ENCODE measurements at places on chromosomes 5 and 9.

DNA sequence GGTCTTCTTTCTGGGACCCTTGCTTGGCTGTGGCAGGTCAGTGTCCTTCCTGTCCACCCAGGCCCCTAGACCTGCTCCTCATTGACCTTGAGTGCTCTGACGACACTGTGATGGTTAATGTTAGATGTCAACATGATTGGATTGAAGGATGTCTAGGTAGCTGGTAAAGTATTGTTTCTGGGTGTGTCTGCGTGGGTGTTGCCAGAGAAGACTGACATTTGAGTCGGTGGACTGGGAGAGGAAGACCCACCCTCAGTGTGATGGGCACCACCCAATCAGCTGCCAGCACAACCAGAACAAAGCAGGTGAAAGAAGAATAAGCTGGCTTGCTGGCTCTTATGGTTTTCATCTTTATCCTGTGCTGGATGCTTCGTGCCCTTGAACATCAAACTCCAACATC, 74.5 kb downstream of the CFAP90 start:
- DNase-seq, result no peak

- no peak for DNase-seq
Observed at GRCh38 chr9:88179062-88179521, 40.8 kb upstream of the SPATA31C2 start.

GRCh38 chr5:68562308-68562707, 346.8 kb downstream of the PIK3R1 start:
- DNase-seq, result no peak

DNA sequence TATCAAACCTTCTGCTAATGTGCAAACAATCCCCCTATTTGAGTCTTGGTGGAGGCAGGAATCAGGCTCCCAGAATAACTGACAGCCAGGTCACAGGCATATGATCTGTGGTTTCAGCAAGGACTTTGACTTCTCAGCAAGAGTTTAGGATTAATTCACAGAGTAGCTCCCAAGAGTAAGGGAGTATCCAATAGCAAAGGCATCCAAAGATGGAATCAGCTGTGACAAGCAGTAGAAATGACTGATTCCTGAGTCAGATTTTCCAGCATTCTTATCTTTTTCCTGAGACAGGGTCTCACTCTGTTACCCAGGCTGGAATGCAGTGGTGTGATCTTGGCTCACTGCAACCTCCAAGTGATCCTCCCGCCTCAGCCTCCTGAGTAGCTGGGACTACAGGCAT, 108.3 kb downstream of the EPB41L4A start:
- no peak for DNase-seq

GRCh38 chr9:128337936-128338335, 2.4 kb upstream of the SLC27A4 start:
- no peak for DNase-seq

DNA sequence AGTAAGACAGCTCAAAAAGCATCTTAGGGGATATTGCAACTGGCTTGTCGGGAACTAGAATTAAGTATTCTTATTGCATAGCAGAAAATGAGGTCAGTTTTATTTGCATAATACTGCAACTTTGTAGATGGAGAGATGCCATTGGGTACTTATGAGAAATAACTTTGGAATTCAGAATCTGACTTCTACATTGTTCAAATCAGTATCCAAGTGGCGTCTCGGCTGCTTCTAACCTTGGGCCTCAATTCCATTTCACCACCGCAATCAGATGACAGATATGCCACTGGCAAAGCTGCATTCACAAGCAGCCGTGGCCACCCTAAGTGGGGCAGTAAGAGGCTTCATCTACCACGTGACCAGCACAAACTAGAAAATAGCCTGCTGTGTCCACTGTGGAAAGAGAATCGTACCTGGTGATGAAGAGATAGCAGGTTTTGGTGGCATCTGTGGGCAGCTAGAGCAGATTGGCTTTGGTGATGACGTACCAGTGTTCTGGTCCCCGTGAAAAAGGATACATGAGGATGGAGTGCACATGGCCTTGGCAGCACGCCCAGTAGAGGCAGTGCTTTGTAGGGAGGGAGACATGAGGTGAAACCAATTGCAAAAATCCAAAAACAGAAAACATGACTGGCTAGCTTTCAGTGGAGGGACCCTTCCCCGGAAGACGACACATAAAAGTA, 116.6 kb downstream of the KLHL3 start:
- no peak for DNase-seq

- no peak for DNase-seq
Observed at GRCh38 chr5:146165460-146165859, 17.0 kb downstream of the LARS1 start.

GRCh38 chr9:14846871-14847311, 63.3 kb downstream of the FREM1 start:
- peak; percentile 31 for DNase-seq

GRCh38 chr9:16877256-16877655, 6.8 kb upstream of the BNC2 start:
- no peak for DNase-seq

DNA sequence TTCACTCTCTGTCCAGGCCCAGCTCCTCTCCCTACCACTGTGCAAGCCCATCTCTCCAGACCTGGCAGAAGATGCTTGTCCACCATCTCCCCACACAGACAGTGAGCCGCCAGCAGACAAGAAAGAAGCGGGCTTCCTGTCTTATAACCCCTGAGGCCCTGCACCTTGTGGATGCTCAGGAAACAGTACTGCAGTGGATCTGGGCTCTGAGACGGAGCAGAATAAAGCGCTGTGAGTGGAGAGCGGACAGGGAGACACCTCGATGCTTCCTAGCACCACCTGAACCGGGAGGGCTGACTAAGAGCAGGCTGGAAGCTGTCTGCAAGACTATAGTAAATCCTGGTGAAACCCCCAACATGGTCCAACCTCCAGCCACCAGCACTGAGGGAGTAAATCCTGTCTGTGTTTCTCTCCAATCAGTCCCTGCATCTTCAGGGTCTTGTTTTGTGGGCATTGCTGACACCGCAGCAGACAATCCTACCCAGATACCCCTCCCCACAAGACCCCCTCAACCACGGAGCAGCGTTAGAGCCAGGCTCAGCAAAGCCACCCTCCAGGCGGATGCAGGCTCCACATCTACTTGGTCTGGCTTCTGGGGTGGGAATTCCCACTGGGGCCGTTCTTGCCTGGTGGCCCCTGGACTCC, 18.7 kb downstream of the ORM2 start:
- no peak for DNase-seq

DNA sequence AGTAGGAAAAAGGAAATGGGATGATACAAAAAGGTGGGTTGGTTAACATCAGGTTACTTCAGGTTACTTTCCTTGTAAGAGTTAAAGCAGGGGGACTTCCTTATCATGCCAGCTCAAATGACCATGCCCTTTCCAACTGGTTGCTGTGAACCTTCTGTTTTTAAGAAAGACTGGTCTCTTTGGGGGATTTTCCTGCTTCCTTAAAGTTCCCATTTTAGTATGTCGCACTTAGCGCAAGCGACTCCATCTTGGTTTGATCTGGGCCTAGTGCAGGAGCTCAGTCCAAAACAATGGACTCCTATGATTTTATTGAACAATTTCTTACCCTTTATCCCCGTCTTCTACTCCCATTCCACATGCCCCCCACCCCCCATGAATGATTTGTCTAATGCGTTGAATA, 169.8 kb downstream of the INSYN2B start:
- DNase-seq, result no peak

DNA sequence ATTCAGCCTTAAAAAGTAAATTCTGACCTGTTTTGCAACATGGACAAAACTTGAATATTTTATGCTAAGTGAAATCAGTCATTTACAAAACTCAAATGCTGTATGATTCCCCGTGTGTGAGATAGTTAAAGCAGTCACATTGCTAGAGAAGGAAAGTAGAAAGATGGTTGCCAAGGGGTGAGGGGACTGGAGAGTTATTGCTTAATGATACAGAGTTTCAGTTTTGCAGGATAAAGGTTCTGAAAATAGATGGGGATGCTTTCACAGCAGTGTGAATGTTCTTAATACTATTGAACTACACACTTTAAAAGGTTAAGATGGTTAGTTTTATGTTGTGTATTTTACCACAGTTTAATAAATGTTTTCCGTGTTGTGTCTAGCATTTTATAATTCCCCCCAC, 51.2 kb downstream of the SGCD start:
- DNase-seq, result no peak

DNA sequence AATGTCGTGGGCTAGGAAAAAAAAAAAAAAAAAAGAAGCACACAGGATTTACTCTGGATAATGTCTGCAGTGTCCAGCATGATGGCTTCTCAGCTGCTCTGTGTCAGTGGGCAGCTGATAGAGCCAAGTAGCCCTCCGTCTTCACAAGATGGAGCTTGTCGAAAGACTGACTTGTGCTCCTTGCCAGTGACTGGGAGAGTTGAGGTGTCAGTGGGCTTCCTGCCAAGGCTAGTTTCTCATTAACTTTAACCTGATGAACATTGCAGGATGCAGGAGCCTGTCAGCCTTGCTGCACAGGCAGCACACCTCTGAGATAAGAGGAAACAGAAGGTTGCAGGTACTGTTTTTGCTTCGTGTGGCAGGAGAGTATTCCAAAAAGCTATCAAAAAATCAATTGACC, 171.4 kb upstream of the SGCD start:
- no peak for DNase-seq

- DNase-seq, result no peak
Observed at GRCh38 chr5:64838376-64838775, 69.6 kb downstream of the CWC27 start.

- DNase-seq, result no peak
Observed at GRCh38 chr5:151757233-151758140, 944 bp downstream of the ATOX1 start.

GRCh38 chr9:127393645-127394044, 3.3 kb upstream of the SLC2A8 start:
- no peak for DNase-seq

GRCh38 chr5:139835656-139836055, 40.0 kb downstream of the PSD2 start:
- DNase-seq, result no peak

DNA sequence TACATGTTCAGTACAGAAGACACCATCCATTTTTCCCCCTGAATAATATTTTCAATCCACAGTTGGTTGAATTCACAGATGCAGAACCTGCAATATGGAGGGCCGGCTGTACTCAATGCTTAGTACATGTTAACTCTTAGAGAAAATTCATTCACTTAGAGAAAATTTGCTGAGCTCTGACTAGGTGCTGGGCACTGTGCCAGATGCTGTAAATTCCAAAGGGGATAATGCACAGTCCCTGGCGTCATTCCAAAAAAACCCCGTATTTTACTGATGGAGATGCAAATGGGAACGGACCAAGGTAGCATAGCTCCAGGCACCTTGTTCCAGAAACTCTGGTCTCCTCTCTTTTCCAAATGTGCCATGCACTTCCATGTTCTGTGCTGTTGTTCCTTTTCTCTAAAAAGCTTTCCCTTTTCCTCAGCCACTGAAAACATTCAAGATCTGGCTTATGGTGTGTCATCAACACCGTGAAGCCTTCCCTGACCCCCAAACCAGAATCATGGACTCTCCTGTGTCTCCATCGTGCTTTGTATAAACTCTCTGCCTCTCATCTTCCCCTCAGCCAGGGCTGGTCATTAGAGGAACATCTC, 55.7 kb upstream of the COL15A1 start:
- no peak for DNase-seq

DNA sequence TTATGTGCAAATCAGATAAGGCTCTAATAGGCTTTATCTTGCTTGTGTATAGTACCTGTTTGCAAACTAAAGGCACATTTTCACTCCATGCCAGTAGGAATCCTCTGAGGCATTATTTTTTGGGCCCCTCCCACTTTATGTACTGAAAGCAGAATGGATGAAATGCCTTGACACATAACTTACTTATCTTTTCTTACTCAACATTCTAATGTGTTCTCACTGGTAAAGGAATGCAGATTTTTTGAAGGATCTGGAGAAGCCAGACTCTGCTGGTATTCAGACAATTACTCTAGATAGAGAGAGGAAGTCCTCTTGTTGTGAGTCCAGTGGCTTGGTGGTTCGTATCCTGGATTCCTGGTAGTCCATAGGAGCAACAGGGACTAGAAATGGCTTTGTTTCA, 336.7 kb downstream of the CCDC171 start:
- DNase-seq, result no peak

GRCh38 chr5:11681796-11682195, 222.4 kb downstream of the CTNND2 start:
- no peak for DNase-seq

DNA sequence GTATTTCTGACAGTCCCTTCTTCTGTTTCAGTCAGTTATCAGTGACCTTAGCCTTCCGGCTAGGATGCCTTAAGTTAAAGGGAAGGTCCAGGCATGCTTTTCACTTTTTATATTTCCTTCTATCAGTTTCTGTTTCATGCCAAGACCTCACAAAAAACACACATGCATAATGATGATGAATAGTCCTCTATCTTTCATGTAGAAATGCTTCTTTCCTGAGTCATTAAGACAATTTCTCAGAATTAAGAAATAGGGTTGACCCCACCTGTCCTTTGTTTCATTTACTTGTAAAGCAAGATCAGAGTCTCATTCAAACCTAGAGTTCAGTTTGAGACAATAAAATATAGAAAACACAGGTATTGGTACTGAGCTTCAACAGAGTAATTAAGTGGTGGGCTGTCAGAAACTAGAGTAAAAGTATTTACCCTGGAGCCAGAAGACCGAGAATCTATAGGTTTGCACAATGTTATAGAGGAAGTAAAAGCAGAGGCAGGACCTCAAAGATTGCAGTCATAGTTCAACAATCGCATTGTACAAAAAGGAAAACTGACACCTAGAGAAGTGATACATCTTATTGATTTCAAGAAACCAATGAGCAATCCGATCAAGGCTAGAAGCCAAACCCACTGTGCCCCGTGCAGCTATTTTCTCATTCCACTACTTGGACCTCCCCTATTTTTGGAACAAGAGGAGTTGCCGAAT, 118.7 kb upstream of the PUM3 start:
- DNase-seq, result no peak

DNA sequence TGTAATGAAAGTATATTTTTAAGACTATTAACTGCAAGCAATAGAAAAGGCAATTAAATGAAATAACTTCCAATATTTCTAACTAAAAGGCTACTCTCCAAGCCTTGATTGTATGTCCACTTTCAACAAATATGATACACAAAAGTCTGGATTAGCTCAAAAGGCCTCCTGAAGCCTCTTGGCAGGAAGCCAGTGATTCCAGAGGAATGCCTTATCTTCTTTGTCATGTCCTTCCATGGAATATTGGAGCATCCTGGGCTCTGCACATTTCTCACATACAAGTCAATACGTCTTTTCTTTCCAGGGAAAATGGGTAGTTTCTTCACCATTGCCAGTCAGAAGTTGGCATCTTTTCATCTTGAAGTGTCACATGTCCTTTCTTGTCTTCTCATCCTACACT, 357.8 kb downstream of the KDM4C start:
- no peak for DNase-seq

GRCh38 chr9:89738137-89738932, 133.5 kb downstream of the GADD45G start:
- no peak for DNase-seq

Data from stimulated activated CD4-positive, alpha-beta T cell treated with anti-CD3 and anti-CD28 coated beads, Interleukin-15, amount 100 ng/mL, for 48 hours (primary cell).